ENCODE measurements at places on chromosomes 2 and 18.
A peak's percentile ranks its signal among the peaks of the same experiment; 100 is the strongest.

- DNase-seq, result no peak
Measured at GRCh38 chr2:31402388-31402787, 12.2 kb downstream of the XDH start.

DNA sequence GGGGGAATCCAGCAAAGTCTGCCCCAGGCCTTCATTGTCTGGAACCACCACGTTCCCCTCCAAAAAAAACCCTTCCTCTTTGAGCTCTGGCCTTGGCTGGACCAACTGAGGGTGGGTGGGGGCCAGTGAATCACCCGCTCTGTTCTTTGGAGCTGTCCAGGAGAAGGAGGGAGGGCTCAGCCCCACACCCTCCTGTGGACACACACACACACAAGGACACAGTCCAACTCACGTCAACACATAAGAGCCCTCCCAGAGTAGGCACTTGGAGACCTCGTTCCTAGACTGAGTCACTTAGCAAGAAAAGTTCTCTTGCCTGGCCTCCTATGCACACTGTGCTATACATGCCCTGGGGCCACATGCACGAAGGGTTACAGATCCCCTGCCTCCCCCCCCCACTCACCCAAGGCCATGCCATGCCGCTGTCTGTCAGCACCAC, 1.2 kb upstream of the TNS1 start:
- DNase-seq, result no peak

- no peak for DNase-seq
Measured at GRCh38 chr2:53490659-53491058, 276.9 kb upstream of the CHAC2 start.

GRCh38 chr2:152542995-152543481, 174.2 kb downstream of the PRPF40A start:
- DNase-seq, result peak; percentile 9

DNA sequence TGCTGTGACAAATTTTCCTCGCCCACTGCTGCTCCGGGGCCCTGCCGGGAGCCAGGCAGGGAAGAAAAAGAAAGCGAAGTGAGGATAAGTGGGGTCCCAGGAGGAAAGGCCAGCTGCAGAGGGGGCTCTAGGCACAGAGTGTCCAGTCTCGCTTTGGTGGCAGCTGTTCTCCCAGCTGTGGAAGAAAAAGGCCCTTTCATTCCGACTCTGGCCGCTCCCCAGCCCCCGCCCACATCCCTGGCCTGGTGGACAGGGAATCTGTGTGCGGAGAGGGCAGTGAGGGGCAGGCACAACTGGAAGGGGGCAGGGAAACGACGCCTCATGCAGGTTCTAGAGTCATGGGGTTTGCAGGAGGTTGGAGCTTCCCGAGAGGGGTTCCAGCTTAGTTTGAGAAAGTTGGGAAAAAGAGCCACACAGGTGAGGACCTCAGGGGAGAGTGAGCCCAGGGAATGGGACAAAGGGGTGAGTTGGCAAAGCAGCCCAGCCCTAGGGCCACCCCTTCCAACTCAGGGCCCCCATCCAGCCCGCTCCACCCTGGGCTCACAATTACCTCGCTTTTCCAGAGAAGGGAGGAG, 1.8 kb downstream of the RTKN start:
- DNase-seq, result no peak

GRCh38 chr2:37641582-37642171, 29.8 kb downstream of the CDC42EP3 start:
- DNase-seq, result no peak

DNA sequence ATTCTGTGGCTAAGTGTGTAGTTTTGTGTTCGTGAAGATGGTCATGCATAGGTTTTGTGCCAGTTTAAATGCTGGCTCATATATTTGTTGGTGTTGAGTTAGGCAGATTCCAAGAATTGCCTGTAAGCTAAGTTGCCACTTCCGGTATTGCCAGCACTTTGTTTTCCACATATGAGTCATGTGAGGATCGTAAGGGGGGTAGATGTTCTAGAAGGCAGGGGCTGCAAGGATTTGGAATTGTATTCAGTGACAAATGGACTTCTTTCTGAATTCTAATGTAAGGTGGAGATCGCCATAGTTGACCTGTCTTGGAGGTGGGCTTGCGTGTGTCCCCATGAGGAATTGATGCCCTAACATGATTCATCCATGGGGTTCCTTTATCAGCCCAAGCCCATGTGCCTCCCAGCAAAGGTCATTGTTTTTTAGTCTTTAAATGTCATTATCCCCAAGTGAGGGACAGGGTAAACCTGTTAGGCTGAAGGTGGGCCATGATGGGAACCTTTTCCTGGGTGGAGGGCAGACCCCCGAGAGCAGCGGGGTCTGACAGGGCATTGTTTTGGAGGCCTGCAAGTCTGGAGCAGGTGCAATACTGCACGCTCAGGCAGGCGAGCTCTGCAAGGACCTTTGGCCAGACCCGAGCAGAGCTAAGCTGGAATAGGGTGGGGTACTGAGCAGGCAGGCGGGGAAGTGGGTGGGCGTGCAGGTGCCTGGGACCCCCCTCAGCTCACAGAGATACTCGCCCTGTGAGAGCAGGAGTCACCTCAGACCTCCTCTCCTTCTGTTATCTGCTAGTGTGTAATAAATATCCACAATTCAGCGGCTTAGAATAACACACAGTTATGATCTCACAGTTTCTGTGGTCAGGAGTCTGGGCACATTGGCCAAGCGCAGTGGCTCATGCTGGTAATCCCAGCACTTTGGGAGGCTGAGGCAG, 77.4 kb downstream of the LRRFIP1 start:
- DNase-seq, result no peak

DNA sequence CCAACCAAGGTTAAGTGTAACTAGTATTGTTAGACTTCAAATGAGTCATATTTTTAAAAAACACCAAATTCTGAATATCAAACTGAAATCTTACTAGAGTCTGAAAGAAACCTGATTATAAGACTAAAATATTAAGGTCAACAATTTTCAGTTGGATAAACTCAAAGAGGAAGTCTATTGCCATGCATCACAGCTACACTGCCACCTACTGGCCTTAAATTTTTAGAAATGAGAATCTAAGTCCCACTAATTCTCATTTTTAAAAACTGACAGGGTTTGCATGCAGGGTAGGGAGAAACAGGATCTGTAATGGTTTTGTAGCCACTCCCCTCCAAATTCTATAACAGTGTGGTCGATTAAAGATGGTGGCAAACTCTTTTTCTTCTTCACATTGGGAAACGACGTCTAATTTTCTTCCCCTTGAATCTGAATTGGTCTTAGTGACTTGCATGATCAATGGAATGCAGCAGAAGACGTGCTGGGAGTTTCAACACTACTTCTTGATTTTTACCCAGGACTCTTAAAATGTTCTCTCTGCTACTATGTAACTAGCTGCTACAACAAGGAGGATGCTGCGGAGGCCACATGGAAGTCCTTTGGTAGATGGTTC, 176.1 kb upstream of the SESTD1 start:
- DNase-seq, result peak; percentile 56

DNA sequence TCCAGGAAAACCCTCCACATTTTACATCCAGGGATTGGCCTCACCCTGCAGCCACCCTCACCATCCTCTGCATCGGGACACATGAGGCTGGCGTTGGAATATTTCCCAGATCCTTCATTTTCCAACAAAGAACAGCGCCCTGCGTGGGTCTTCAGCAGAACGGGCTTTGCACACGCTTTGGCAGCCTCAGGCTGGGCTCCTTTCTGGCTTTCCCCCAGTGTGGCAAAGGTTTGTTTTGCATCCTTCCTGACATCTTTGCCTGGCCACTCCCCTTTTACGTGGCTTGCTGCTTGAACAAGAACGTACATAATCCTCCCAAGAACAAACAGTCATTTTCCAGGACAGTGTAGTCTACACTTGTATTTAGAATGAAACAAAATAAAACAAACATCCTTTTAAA, 25.6 kb upstream of the GREB1 start:
- DNase-seq, result no peak

DNA sequence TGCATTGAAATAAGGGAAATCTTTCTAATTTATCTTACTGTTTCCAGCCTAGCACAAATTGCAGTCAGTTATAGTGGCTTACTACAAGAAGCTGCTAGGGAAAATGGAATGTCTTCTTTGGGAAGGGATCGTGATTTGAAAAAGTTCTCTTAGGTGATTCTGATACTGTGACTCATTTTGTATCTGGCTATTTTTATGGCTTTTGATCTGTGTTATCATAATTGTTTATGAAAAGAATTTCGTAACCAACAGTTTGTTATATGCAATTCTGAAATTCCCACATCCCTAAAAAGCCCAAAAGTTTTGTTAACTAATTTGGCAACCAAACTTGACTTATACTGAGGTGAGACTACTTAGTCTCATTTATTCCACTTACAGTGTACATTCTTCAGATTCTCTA, 12.4 kb downstream of the PTPN4 start:
- DNase-seq, result no peak

DNA sequence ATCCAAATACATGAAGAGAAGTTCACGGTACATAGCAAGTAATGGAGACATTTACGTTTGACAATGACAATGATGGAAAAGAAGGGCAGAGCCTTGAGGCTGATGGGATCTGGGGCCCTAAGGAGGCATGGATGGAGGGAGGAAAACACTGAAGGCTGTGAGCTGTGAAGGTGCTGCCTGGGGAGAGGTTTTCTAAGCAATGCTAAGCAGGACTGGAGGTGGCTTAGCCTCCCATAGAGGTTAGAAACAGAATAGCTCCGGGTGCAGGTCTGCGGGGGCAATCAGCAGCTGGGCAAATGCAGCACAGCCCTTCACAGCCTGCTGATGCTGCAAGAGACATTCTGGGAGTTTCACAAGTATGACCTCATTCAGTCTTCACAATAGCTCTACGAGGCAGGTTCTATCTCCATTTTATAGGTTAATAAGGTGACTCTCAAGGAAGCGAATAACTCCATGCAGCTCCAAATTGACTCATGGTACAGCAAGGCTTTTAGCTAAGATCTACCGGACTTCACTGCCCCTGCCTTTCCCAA, 65.3 kb downstream of the MYT1L start:
- no peak for DNase-seq

- DNase-seq, result peak; percentile 96
Measured at GRCh38 chr2:155190342-155190741, 491.8 kb downstream of the KCNJ3 start.

DNA sequence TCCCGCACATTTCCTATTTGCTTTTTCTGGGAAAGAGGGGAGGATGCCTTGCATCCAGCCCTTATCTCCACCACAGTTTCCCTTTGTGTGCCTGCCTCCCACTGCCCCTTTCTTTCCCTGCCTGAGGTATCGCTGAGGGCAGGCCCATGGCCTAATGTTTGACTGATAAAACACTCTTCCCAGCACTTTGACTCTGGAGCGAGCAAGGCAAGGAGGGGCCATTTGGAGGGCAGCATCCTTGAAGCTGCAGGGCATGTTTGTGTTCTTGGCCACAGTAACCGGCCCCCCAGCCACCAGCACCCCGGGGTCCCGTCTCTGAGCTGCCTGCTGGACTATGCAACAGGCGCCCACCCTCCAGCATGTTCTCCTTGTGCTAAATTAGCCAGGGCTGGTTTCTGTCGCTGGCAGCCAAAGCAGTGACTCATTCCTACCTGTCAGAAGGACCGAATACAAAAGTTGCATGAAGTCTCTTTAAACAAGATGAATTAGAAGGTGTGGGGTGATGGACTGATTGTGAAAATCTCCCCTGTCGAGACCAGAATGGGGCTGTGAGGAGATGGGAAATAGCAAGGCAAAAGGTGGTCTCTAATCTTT, 50.7 kb downstream of the BCL2L11 start:
- DNase-seq, result no peak

GRCh38 chr18:24413148-24413547, 13.3 kb upstream of the IMPACT start:
- no peak for DNase-seq

GRCh38 chr2:36559221-36559942, 38.6 kb downstream of the FEZ2 start:
- DNase-seq, result no peak

DNA sequence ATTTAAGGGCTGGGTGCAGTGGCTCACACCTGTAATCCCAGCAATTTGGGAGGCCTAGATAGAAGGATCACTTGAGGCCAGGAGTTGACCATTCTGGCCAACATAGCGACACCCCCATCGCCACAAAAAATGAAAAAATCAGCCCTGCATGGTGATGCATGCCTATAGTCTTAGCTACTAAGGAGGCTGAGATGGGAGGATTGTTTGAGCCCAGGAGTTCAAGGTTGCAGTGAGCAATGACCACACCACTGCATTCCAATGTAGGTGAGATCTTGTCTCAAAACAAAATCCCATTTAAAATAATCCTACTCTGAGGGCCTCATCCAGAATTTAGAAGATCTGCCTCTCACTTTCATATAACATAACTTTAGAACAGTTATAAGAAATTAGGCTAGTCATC, 2.7 kb upstream of the SERTAD2 start:
- no peak for DNase-seq

DNA sequence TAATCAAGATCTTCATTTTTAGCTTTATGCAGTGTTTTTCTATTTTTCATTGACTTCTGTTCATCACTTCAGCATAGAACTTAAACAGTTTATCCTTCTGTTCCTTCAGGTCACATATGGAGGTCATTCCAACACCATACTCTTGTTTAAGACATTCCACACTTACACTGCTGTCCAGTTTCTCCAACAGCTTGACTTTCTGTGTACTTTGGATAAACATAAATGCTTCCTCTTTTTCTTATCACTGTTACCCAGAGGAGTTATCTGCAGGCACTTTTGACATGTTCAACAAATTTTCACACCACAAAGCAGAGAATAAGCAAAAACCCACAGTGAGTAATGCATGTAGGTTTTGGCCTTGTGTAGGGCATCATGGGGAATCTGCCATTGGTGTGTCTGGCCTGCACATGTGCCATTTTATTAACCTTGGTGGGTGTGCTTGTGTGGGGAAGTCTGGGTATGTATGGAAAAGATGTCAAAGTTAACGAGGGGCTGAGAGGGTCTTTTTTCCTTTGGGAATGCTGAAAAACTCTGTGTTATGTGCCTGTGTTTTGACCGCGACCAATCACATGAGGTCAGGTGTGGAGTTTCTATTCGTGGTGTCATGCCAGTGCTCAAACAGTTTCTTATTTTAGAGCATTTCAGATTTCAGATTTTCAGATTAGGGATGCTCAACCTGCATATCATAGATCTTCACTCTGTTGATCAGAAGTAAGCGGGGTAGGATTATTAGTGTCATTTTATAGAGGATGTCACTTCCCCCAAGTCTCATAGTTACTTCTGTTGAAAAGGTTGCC, 53.9 kb upstream of the ACVR1 start:
- no peak for DNase-seq

DNA sequence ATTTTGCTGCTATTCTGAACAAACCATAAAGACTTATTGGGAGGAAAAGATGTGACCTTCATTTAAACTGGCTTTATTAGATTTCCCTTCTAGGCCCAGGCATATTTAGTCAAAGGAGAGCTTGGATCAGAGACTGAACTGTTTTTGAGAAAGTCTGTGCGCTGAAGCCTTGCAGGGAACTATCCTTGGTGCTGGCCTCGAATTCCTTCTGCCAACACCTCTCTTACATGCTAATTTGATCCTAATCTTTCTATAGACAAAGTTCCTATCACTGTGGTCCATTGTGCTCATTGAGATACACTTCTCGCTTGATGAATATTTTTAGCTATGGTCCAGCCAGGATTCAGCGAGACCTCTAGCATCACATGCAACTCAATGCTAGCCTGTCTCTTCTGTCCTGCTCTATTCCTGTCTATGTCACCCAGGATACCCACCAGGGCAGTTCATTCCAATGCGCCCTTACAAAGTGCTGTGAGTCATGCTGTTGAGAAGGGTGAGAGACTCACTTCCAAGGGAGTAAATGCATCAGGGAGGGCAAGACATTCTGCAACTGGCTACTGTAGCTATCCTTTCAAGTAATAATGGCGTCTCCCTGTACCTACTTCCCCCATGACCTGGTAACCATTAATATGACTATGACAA, 356.7 kb upstream of the LYPD1 start:
- DNase-seq, result no peak

GRCh38 chr18:35409911-35410310, 32.8 kb upstream of the ZNF396 start:
- no peak for DNase-seq

Data from NCI-H748 treated with DMSO at 0.1 percent for 48 hours (cell line).